Eye (tissue), 1 donor: ENCODE measurements at places on chromosomes 4 and X.

- no peak for DNase-seq
These were observed 13.4 kb upstream of the TNIP3 start for GRCh38 chr4:121177246-121178137.

DNA sequence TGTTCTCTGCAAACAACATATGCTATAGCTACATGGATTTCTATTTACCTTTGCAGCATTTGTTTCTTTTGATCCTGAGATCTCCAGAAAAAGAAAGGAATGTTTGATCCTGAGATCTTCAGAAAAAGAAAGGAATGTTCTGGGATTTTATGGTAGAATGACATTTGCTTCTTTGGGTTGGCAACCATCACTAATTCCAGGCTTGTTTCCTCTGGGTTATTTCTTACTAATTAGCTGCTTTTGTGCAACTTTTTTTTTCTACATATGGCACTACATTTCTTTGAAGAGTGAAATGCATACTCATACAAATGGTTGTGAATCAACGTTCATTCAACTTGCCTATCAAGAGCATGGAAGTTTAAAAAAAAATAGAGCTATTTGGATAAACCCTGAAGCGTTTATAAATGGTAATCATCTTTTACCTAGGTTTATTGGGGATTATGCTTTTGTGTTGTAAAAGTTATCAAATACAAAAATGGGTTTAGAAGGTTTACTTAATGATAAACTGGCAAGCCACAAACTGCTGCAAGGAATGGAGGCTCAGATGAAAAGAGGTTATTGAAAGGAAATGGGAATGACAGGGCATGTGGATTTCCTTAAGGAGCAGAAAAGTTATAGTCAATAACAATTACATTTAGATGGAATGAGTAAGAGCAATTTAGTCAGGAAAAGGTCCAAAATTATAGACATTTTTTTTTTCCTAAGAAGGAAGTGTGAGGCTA is 95.6 kb upstream of the PCDH18 start:
- DNase-seq = no peak

DNA sequence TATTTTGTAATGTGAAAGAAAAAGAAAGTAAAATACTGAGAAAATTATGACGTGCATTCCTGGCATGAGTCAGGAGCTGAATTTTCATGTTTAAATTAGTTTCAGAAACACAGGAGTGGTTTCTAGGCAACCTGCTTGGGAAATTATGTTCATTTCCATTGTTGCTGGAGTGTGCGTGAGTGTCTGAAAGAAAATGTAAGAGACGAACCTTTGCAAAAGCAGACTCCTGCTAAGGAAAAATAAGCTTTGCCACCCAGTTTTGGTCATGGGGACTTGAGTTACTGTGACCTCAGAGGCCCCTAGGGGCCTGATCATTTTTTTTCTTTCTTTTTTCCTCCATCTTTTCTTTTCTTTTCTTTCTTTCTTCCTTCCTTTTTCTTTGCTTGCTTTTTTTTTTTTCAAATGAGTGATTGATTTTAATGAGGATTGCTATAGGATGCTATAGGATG is 18.8 kb upstream of the CHRNA9 start:
- DNase-seq = peak; percentile 83

DNA sequence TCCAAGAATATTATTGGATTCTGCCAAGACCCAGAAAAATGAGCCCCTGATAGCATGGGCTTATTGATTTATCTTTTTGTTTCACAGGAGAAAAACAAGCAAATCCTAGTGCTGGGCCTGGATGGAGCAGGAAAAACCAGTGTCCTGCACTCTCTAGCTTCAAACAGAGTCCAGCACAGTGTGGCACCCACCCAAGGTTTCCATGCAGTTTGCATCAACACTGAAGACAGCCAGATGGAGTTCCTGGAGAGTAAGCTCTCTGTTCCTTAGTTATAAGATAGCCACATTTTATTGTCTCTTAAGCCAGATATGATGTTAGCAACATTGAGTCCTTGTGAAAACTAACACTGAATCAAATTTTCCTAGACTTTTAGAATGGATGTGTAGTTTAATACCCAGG is 5.5 kb downstream of the ARL9 start:
- no peak for DNase-seq

DNA sequence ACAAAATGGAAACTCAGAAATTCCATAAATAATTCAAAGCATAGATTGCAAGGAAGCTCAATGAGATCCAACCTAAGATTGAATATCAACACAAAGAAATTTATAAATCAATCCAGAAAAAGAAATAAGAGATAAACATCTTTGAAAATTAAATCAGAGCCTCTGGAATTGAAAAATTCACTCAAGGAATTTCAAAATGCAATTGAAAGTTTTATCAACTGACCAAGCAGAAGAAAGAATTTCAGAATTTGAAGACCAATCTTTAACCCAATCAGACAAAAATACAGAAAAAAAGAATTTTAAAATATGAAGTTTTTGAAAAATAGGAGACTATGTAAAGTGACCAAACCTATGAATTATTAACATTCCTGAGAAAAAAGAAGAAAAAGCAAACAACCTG is 134.1 kb downstream of the GASK1B start:
- no peak for DNase-seq

GRCh38 chr4:26181616-26182015 is 139.2 kb upstream of the RBPJ start:
- no peak for DNase-seq

DNA sequence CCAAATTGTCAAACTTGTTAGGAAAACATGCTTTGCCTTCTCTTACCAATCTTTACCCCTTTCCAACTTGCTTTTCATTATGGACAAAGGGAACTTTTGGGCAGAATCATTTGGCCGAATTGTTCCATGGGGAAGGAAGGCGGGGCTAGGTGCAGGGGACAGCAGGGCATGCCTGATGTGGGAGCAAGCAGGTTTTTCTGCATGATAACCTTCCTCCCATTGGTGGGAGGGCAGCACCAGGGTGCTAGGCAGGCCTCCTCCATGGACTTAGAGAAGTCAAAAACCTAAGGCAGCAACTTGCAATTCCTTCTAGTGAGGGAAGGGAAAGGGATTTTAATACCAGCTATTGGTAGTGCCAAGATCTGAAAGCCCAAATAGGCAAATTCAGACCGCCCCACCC is 260.5 kb downstream of the MAPK10 start:
- DNase-seq = no peak

- no peak for DNase-seq
These were observed 5.5 kb downstream of the SEC31A start for GRCh38 chr4:82885410-82885809.

- DNase-seq = no peak
These were observed 40.7 kb downstream of the TIGD4 start for GRCh38 chr4:152738827-152739226.

DNA sequence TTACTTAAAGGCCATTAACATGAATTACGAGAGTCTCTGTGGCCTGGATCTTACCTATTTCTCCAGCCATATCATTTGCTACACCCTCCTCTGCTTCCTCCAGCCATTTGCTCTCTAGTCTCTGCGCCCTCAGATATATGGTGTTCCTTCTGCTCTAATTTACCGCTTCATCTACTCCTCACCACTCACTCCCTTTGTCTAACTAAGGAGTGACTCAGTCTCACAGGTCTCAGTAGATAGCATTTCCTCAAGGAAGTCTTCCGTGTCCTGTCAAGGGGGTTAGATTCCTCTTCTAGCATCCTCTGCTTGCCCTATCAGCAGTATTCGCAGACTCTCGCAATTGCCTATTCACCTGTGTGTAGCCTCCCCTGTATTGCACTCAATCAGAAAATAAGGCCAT is 892.1 kb upstream of the INTU start:
- no peak for DNase-seq

DNA sequence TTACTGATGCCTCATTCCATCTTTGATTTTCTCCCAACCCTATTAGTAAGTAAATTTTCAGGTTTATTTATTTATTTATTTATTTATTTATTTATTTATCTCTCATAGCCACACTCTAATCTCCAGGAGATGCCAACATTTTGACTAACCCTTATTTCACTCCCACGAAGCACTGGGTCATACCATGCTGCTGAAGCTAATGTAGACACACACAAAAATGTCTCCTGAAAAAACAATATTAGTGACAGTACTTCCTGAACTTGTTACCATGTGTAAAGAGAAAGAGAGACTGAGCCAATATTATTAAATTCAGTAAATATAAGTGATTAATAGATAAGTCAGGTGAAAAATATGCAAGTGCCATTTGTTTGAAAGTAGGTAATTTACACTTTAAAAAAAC is 402.7 kb downstream of the C4orf33 start:
- DNase-seq = no peak

DNA sequence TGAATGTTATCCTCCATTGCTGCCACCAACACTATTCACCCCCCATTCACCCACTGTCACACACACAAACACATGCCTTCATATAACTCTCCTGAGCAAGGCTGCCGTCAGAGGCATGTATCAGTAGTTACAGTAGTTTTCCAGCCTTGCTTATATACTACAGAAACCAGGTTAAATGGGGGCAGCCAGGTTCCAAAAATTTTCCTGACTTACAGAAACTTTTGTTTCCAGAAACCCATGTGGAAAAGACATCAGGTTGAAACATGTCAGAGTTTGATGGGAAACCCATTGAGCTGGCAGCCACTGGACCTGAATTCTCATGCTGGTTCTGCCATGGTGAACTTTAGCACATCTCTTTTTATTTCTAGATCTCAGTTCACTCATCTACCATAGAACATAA is 64.0 kb downstream of the COX18 start:
- DNase-seq = no peak

GRCh38 chr4:40182001-40182400 is 14.8 kb upstream of the RHOH start:
- no peak for DNase-seq

- DNase-seq = no peak
These were observed 161.6 kb downstream of the CHIC2 start for GRCh38 chr4:53902786-53903185.

DNA sequence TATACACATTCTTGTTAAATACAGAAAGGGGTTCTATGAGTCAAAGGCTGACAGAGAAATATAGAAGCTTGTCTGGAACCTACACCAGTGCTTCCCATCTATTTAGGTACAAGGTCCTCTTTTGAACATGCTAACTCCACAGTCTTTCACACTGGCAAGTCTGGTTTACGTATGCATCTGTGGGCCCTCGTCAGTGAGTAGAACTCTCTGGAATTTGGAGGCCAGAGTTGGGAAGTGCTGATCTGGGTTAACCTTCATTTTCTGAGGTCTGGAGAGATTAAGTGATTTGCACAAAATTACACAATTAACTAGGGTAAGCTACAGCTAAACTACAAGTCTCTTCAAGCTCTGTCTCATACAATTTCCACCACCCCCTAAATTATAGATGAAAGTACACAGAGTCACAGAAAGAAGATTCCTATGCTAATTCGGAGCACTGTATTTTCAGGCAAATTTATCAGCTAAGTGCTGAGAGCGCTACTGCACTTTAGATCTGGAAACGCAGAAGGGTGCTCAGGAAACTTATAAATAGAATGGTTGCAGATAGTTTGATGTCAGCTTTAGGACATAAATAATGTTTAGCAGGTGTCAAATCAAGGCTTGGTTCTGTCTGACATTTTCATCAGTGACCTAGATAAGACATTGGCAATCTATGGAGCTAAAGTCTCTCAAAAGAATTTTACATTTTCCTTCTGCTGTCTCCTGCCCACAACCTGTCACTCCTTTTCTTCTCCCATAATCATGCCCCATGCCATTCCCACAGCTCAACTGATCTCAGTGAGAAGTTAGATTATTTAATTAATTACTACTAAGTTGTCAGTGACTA is 43.0 kb upstream of the PDLIM5 start:
- peak; percentile 29 for DNase-seq

GRCh38 chr4:142124874-142125273 is 488.5 kb downstream of the IL15 start:
- no peak for DNase-seq

DNA sequence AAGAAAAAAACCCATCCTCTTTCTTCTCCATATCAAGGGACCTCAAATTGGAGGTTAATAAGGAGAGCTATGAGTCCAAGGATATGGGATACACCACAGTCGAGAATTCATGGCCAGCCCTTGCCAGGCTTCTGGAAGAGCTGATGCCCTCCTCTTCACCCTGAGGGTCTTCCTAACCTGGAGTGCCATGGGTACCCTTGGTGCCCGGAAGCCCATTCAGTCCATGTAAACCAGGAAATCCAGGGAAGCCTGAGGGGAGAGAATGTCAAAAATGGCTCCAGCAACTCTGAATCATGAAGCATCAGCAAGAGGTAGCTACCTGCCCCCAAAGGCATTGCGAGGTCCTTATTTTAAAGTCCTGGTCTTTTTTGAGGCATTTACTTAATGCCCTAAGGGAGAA is 78.2 kb downstream of the ATG4A start:
- DNase-seq = no peak

- no peak for DNase-seq
These were observed 47.5 kb downstream of the GASK1B start for GRCh38 chr4:158125310-158125709.

GRCh38 chr4:104979083-104979760 is 167.5 kb upstream of the TET2 start:
- no peak for DNase-seq

GRCh38 chrX:48520976-48521352 is 644 bp upstream of the EBP start:
- DNase-seq = no peak

DNA sequence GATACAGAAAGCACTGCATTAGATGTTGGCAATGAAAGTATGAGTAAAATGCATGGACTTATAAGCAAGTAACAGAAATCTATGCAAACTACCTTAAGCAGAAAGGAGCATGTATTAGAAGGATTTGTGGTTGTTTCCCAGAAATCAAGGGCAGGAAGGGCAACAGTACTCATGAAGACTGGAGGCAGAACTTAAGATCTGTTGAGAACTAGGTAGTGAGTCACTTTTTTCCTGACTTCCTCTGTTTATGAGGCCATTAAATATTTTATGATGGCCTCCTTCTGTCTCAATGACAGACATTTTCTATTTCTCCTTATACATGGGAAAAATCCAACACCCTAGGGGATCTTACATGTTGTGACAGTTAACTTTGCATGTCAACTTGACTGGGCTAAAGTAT is 398.2 kb downstream of the MID1IP1 start:
- DNase-seq = no peak

- no peak for DNase-seq
These were observed 36.3 kb downstream of the MGARP start for GRCh38 chr4:139243448-139244365.

GRCh38 chr4:158826057-158826456 is 57.2 kb downstream of the FNIP2 start:
- DNase-seq = no peak

- DNase-seq = no peak
These were observed 39.4 kb downstream of the ZCCHC12 start for GRCh38 chrX:118862979-118863378.

DNA sequence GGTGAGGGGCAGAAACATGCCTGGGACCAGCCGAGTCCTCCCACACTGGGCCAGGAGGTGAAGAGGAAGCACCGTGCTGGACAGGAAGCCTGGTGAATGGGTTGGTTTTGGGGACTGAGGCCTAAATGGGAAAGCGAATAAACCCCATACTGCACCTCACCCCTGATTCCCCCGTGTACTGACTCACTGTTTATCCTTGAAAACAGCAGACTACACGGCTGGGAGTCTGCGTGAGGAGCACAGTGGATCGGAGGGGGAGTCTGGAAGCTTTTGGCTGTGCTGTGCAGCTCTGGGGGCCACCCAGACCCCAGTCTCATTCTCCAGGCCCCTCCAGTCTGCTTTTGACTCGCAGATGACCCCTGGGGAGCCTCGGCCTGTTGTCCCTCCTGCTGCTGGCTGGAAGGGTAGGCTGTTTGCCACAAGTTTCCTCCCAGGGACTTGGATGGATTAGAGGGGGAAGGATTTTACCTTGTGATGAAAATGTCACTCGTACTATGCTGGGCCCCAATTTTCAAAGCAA is 90.0 kb downstream of the PSAPL1 start:
- no peak for DNase-seq
